ENCODE measurements at places on chromosomes 5 and 9. TPM values are rescaled to one million over a fixed set of nuclear protein-coding genes. Genes with fewer than 3 reads are reported as not detected.

The ABLIM3 gene
- total RNA-seq: 206 TPM

DNA sequence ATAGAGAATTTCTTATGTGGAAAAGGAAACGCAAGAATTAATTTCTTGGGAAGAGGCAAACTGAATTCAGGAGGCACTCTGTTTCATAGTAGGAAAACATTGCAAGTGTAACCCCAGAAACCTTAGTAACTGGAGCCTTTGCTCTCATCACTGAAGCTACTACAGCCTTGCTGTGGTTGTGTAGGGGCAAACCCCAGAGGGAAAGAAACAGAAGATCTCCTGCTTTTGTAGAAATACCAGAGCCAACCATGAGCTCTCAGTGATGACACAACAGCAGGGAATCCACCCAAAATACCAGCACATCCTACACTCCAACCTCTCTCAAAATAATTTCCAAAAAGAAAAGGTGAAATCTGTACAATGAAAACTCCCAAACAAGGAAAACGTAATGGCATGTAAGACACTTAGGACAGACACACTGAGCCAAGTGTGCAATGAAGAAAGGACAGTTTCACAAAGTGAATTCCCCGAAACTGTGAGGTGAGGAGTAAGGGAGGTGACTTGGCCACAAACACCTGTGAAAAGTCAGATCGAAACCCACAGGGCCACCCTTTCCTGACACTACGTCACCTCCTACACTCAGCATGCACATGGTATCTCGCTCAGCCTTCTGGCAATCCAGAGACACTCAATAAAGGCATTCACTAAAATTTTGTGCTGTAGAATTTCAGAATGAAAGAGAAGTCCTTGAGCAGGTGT is 8.5 kb upstream of the ACSL6 start:
- H3K4me3 ChIP-seq: no peak overlapping the region
- no peak for DNase-seq
- H3K36me3 ChIP-seq: no peaks in the 10 kb centered on the region
- peaks cover 43% of the 10 kb centered on the region for H3K27me3 ChIP-seq

- no peak for DNase-seq
- no peaks in the 10 kb centered on the region for H3K4me1 ChIP-seq
- H3K36me3 ChIP-seq: peaks cover 28% of the 10 kb centered on the region
Observed at GRCh38 chr9:81635521-81636254, 53.7 kb downstream of the TLE1 start.

- no peaks in the 10 kb centered on the region for H3K4me1 ChIP-seq
- no peaks in the 10 kb centered on the region for H3K36me3 ChIP-seq
- no peaks in the 10 kb centered on the region for H3K27me3 ChIP-seq
- no peak overlapping the region for H3K27ac ChIP-seq
Observed at GRCh38 chr5:54556141-54556540, 38.6 kb downstream of the SNX18 start.

DNA sequence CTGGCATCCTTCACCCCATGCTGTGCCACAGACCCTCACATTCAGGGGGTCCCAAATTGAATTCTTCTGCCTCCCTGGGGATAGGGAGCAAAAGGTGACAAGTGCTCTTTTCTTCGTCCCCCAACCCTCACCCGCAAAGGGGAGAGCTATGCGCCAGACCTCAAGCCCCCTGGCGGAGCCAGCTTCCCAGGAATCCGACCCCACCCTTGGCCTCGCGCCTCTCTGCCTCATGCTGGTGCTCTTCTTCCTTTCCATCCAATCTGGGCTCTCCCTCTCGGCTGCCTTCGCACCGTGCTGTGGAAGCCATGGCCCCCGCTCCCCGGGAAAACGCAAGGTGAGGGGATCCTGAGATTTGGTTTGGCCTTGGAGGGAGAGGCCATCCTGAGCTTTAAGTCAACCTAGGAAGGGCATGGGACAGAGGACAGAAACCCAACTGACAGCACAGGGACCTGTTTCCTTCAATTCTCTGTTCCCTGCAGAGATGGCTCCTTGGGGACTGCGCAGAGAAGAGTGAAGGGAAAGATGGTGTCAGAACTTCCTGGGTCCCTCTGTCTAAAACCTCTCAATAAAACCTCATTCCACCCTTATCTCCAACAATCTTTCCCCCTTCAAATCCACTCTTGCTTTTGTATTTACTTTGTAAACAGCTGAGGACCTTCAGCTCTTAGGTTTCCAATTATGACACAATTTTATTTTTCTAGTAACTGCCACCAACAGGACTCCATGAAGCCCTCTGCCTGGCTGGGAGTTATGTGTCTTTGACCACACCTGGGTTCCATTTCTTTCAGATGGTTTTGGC is 36.3 kb upstream of the CRB2 start:
- no peaks in the 10 kb centered on the region for H3K4me1 ChIP-seq
- peaks cover 14% of the 10 kb centered on the region for H3K27me3 ChIP-seq
- H3K27ac ChIP-seq: no peak overlapping the region
- no peak overlapping the region for H3K4me3 ChIP-seq
- no peaks in the 10 kb centered on the region for H3K36me3 ChIP-seq

Data from MCF 10A (cell line).